ENCODE measurements at places on chromosomes 11 and 22. TPM values are rescaled to one million over a fixed set of nuclear protein-coding genes. Genes with fewer than 3 reads are reported as not detected.
A peak's percentile ranks its signal among the peaks of the same experiment; 100 is the strongest.

GRCh38 chr22:46586531-46587011 lies 33.6 kb upstream of the GRAMD4 start:
- no peaks in the 10 kb centered on the region for H3K36me3 ChIP-seq
- H3K27ac ChIP-seq: no peak overlapping the region
- H3K4me3 ChIP-seq: no peak overlapping the region

DNA sequence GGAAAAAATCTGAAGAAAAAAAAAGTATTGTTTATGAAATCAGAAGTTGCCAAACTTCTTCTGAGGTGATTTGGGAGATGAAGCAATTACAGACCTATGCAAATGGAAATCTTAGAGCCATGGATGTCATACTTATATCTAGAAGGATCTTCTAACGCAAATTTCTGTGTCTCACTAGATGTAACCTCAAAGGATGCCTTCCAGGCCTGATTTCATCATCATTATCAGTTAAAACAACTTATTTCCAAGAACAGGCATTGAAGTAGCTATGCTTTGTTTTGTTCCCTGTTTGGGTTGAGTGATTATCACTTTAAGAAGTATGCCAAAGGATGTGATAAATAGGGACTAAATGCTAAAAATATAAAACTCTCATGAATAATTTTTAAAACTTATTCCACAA lies 43.9 kb upstream of the ANGPTL5 start:
- no peak for DNase-seq
- no peak overlapping the region for H3K27ac ChIP-seq
- no peaks in the 10 kb centered on the region for H3K27me3 ChIP-seq
- no peak overlapping the region for H3K4me3 ChIP-seq
- H3K4me1 ChIP-seq: no peaks in the 10 kb centered on the region

DNA sequence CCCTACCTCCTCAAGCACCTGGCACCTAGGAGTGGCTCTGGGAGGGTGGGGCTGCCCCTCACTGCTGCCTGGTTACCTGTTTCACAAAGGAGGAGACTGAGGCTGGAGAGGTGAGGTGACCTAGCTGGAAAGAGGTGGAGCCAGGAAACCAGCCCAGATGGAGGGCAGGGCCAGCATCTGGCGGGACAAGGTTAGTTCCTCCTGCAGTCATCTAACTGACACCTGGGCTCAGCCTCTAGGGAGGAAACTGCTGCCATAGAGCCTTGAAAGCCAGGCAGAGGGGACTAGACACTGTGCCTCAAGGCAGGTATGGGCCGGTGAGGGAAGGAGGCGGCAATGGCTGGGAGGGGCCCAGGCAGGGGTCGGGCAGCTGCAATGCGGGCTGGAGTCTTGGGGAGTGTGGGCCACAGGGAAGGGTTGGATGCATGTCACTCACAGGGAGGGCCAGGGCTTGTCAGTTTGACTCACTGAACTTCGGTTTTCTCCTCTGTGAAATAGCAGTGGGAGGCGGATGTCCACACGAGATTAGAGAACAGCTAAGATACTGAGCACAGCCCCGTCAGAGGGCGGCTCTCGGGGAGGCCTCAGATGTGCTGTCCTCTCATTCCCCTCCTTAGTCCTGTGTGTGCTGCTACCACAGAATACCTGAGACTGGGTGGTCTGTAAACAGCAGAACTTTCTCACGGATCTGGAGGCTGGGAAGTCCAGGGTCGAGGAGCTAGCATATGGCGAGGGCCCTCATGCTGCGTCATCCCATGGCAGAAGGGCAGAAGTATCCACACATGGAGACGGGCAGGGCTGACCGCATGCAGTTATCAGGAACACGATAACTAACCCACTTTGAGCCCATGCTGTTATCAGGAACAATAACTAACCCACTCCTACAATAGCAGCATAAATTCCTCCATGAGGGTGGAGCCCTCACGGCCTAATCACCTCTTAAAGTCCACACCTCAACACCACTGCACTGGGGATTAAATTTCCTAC lies 16.1 kb downstream of the MGAT3 start:
- peak overlapping the region; percentile 19 for H3K27ac ChIP-seq
- no peak for DNase-seq
- H3K36me3 ChIP-seq: no peaks in the 10 kb centered on the region
- H3K4me1 ChIP-seq: peaks cover 44% of the 10 kb centered on the region
- H3K27me3 ChIP-seq: no peaks in the 10 kb centered on the region
- no peak overlapping the region for H3K4me3 ChIP-seq

DNA sequence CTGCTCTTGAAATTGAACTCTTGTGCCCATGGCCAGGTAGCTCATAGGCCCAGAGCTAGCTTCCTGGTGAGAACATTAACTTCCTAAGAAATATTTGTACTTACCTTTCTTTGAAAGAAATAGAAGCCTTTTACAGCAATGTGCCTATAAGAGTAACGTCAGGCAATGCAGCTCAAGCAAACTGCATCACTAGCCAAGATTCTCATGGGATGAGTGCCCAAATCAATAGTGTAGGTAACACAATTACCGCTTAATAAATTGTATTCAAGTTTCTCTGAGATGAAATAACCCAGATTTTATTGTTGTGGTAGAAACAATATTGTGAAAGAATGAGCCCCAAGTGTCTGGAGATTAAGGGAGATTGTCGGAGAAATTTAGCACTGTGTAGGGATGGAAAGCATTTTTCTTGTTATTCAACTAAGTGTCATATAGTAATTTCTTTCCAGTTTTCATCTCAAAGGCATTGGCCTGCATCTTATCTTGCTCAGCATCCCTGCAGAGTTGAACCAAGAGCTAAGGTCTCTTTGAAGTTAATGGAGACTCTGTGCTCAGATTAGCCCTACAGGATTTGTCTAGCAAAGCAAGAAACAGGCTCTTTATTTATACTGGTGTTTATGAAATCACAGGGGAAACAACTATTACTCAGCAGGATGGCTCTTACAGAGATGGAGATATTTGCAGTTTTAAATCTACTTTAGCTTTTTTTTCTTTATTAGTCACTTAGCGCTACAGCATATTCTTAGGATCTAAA lies 321.0 kb upstream of the PDGFD start:
- no peak for DNase-seq
- no peaks in the 10 kb centered on the region for H3K27me3 ChIP-seq
- no peaks in the 10 kb centered on the region for H3K4me1 ChIP-seq
- H3K36me3 ChIP-seq: no peaks in the 10 kb centered on the region

GRCh38 chr11:92123540-92123939 lies 101.1 kb upstream of the FAT3 start:
- no peak overlapping the region for H3K4me3 ChIP-seq
- no peak overlapping the region for H3K27ac ChIP-seq
- H3K27me3 ChIP-seq: no peaks in the 10 kb centered on the region
- H3K4me1 ChIP-seq: no peaks in the 10 kb centered on the region
- DNase-seq: no peak

ZNF280B gene
- total RNA-seq: not detected

DNA sequence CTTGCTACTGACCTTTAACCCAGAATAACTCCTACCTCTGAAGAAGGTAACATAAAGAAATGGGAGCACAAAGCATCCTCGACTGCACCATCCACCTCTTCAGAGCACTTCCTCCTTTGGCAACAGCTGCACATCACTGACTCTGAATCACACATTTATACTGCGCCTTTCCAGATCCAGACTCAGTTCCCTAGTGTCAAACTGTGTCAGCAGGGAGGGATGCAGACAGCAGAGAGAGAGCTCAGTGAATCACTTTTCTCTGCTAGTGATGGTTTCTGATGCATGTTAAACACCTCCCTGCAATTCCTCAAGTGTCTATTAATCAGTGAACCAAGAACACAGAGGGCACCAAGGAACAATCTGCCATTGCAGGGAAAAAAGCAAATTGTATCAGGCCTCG lies 118.9 kb downstream of the PLEKHA7 start:
- no peaks in the 10 kb centered on the region for H3K27me3 ChIP-seq
- no peaks in the 10 kb centered on the region for H3K36me3 ChIP-seq
- peaks cover 11% of the 10 kb centered on the region for H3K4me1 ChIP-seq
- no peak for DNase-seq
